GF-D8 (cell line): ENCODE measurements at places on chromosomes 7 and 10.

GRCh38 chr10:117544004-117544701, 1.6 kb downstream of the EMX2 start:
- no peak for DNase-seq

GRCh38 chr10:73762915-73763314, 18.7 kb downstream of the SEC24C start:
- no peak for DNase-seq

DNA sequence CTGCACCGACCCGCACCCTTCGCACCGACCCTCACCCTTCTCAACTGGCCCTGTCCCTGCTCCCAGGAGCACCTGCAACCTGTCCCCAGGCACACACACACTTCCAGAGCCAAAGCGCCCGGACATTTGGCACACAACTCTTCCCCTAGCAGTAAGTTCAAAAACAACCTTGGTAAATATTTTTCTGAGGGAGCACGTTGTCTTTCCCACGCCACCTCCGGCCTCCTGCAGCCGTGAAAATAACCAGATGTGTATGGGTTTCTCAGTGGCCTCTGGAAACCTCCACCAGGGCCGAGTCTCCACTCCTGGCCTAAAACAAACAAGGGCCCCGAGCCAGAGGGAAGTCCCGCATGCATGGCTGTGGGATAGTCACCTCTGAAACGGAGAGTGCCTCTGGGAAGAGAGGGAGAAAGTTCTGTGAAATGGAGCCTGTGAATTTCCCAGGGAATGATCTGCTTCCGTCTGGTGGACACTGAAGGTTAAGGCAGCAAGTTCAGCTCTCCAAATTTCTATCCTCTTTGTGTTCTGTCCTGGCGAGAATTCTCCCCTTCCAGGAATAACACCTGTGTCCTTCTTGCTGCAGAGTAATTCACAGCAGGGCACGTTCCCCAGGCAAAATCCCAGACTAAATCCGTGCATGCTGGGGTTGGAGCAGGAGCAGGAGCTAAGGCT, 15.8 kb downstream of the PODXL start:
- no peak for DNase-seq

- DNase-seq = no peak
Measured at GRCh38 chr7:106795084-106795876, 69.8 kb upstream of the PIK3CG start.

DNA sequence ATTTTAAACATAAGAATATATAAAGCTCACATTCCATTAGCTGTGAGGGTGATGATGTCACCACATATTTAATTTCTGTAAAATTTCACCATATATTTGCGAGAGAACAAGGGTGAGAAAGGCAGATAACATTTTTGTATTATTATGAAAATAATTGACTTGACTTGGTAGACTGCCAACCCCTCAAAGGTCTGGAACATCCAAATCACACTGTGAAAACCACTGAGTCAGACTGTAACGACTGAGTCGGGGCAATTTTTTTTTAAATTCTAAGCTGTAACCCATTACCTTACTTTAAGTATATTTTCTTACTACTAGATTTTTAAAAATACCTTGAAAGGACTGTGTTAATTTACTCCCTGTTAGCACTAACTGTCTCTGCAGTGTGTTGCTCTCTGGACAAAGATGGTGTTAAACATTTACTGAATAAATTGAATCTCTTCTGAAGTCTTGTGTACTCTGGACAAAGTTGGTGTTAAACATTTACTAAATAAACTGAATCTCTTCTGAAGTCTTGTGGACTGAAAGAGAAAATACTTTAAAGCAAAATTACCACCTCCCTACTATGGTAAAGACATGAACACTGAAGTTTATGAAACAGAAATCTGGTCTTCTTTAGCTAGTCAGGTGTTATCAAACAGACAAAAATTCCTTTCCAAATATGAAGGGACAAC, 14.1 kb downstream of the PDZD8 start:
- no peak for DNase-seq

DNA sequence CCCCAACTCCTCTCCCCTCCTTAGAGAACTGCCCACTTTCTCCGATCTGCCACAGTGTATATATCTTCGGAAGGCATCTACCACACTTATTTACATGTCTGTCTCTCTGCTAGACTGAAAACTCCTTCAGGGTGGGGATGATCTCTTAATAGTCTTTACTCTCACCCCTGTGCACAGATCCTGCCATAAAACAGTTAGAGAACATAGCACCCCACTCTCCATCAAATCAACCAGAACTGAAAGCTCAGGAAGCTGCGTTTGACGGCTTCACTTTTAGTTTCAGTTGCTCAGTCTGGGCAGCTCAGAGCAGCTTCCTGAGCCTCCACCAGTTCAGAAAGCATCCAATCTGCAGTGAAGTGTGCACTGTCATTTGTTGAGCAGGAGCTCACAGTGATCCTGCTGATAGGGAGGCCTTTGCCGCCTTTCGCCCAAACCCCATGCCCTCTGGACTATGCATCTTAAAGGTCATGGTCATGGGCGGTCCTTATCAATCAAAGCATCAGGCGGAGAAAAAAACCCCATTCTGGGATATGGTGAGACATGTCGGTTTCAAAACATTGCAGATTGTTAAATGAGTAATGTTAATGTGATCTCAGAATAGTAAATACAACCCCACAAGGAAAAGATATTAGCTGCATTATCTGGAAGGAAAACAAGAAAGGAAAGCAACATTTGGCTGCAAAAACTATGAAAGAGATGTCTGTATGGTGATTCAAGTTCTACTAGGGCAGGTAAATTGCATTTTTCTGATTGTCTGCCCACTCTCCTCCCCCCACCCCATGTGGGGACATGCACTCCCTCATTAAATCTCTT, 167.1 kb upstream of the ADO start:
- DNase-seq = no peak
